ENCODE measurements at places on chromosomes 3 and 15.

GRCh38 chr3:17674082-17674686 lies 68.2 kb downstream of the TBC1D5 start:
- no peak for DNase-seq

- no peak for DNase-seq
Observed at GRCh38 chr3:95226437-95226836, 1163.6 kb downstream of the NSUN3 start.

DNA sequence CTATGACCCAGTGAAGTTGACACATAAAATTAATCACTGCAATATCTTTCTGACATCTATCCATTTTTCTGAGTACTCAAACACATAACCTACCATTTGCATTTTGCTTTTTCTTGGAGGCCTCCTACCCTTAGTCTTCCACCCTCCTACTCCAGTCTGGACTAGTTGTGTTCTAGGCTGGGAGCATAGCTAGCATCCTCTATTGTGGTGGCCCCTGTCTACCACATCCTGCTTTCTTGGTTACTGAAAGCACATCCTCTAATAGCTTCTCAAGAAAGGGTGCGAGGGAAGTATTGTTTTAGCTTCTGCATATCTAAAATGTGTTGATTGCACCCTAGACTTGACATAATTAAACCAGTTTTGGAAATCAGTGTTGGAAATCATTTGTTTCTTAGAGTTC lies 176.5 kb downstream of the THSD4 start:
- DNase-seq: no peak

GRCh38 chr15:29044503-29044901 lies 158.7 kb downstream of the APBA2 start:
- DNase-seq: no peak

- no peak for DNase-seq
Observed at GRCh38 chr15:65344914-65345275, 32.9 kb downstream of the IGDCC3 start.

DNA sequence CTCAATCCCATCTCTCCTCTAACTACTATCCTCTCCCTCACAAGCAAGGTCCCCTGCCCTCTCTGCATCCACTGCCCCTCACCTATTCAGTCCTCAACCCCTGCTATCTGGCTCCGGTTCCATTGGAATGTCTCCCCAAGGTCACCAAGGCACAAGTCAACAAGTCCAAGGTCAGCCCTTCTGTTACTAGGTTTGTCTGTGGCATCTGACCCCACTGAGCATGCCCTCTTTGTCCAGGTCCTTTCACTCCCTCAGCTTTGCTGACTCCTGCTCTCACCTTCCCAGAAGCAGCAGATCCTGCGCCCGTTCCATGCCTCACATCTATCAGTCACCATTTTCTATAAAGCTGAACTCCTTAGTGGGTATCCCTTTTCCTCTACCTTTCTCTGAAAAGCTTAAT lies 8.3 kb upstream of the SEMA7A start:
- DNase-seq: no peak

DNA sequence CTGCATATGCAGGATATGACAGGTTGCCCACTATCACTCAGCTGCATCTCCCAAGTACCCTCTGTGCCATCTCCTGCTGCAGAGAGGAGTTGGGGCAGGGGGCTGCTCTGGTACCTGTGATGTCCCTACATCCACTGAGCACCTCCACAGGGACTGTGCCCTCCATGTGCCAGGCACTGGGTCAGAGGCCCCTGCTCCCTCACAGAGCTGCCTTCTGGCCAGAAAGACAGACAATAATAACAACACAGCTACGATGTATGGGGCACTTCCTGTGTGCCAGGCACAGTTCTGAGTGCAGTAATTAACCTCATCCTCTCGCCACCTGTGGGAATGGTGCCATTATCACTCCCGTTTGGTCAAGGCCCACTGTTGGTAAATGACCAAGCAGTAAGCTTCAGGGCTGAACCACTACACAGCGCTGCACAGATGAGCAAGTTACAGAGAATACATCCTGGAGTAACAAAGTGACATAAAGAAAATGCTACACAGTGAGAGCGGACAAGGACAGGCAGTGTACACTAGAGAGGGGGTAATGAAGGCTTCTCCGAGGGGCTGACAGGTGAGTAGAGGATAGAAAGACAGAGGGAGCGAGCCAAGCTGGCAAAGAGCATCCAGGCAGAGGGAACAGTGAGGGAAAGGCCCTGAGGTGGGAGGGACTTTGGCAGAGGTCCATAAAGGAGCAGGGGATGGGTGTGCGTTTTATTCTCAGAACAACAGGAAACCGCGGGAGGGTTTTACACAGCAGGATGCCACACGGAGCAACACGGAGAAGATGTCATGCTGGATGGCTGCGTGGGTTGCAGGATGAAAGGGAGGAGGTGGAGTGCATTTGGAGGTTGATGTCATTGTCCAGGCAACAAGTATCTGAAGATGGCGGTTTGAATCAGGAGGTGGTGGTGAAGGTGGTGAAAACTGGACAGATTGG lies 13.6 kb downstream of the WNT7A start:
- no peak for DNase-seq

- no peak for DNase-seq
Observed at GRCh38 chr15:67384761-67385160, 130.2 kb downstream of the IQCH start.

DNA sequence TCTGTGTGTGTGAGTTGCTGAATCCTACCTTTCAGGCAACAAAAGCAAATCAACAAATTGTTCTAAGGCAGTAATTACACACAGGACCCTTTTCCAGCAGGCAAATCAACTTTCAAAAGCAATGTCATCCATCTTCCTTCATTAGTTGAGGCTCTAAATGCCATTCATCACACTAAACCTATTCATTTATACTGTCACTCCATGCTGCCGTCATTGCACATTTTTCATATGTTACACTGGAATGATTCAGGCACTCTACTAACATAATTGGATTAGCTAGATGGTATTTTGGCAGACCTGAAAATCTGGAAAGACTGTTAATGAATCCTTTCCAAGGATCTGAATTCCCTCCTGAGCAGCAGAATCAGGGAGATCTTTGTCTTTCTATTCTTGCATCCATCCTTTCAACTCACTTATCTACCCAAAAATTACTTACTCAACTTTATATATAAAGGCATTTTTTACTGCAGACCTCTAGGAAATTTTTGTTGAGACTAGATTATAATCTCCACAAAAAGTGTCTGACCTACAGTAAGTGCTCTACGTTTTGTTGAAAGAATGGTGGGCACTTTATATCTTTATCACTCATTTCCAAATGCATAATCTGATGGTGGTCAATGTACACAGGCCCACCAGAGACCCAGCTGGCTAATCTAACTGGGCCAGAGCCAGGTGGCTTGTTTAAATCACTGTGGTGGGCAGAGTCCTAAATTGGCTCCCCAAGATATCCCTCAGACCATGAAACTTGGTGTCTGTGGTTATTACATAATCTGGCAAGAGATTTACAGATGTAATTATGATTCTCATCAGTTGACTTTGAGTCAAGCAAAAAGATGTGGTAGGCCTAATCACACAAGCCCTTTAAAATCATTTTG lies 25.0 kb downstream of the MIX23 start:
- no peak for DNase-seq

- no peak for DNase-seq
Observed at GRCh38 chr3:114694251-114694650, 400.4 kb downstream of the TIGIT start.

DNA sequence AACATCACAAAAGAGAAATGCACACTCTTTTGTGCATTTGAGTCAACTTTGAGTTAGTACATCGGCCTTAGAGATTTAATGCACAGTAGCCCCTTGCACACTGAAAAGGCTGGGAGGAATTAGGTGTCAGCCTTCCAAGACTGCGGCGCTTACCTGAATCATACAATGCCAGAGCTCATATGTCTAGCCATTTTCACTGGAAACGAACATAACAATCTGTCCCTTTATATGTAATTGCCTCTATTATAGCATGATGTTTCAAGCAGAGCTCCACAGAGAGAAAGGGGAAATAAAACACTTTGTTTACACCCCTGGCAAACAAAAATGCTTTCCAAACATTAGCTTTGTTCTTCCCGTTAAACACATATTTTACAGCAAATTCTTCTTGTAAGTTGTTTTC lies 315.7 kb upstream of the SLCO3A1 start:
- no peak for DNase-seq

- DNase-seq: no peak
Observed at GRCh38 chr3:18766974-18767373, 341.8 kb upstream of the SATB1 start.

GRCh38 chr3:123833398-123833785 lies 50.7 kb downstream of the MYLK start:
- DNase-seq: no peak

GRCh38 chr3:25957026-25957425 lies 167.1 kb downstream of the OXSM start:
- no peak for DNase-seq

DNA sequence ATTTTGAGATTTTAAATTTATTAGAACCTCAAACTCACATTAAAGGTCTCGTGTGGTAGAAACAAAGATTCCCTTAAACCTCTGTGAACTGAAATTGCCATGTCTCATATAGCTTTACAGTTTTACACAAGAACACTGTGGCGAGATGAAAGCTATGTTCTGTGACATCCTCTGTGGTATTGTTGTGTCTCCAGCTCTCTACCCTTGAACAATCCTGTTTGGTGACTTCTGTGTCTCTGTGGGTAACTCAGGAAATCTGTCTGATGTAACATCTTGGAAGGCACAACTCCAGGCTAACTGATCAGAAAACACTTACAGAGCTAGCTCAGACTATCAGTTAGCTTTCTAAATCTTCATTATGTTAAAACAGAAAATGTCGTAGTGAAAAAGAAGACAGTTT lies 318.8 kb upstream of the GBE1 start:
- DNase-seq: no peak

DNA sequence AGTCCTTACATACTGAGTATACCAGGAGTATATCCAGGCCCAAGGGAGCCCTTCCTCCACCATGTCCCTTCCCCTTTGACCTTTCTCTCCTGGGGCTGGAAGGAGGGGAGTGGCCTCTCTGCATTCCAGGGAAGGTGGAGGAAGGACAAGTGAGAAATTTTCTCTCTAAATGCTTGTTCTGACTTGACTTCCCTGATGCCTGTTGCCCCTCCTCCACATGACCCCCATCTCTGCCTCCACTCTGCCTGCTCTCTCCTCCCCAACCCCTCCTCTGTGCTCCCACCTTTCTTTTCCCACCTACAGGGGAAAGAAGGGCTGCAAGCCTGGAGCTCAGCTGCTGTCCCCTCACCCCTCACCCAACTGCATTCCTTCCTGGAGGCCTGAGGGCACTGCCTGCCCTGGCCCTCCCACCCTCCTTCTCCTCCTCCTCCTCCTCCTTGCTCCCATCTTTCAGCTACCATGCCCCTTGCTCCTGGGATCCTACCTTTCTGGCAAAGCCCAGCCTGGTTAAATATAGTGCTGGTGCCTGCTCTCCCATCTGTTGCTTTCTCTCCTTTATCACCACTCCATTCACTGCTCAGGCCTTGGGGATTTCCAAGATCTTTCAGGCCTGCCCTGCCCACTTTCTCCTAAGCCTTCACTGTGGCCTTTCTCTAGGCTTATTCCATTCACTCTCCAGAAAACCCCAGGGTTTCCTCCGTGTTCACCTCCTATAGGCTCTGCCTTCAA lies 8.5 kb upstream of the DAG1 start:
- DNase-seq: no peak

DNA sequence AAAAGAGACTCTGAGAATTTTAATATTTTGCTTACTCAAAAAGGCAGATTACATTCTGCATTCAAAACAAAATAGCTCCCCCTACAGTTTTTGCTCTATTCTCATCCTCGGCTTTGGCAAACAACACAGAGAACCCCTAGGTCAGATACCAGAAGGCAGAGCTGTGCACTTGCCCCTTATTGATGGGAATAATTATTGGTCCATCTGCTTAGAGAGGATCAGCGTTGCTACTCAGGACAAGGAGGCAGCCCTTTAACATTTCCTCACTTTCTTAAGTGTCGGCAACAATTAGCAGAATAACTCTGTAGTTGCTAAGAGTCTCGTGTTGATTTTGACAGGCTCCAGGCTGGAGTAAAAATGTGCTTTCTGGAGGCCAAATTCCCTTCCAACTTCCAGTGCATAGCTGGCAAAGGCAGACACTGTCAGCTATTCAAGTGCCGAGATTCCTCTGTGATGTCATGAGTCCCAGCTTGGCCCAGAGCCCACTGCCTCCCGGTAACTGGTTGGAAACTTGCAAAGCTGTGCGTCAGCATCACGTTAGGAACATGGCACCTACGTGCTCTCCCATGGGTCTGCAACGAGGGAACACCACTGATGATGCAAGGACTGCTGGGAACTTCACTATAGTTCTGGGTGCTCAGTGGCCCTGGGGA lies 482.7 kb upstream of the ADAMTS9 start:
- DNase-seq: no peak

- DNase-seq: no peak
Observed at GRCh38 chr3:32355751-32356291, 35.8 kb upstream of the CMTM7 start.

DNA sequence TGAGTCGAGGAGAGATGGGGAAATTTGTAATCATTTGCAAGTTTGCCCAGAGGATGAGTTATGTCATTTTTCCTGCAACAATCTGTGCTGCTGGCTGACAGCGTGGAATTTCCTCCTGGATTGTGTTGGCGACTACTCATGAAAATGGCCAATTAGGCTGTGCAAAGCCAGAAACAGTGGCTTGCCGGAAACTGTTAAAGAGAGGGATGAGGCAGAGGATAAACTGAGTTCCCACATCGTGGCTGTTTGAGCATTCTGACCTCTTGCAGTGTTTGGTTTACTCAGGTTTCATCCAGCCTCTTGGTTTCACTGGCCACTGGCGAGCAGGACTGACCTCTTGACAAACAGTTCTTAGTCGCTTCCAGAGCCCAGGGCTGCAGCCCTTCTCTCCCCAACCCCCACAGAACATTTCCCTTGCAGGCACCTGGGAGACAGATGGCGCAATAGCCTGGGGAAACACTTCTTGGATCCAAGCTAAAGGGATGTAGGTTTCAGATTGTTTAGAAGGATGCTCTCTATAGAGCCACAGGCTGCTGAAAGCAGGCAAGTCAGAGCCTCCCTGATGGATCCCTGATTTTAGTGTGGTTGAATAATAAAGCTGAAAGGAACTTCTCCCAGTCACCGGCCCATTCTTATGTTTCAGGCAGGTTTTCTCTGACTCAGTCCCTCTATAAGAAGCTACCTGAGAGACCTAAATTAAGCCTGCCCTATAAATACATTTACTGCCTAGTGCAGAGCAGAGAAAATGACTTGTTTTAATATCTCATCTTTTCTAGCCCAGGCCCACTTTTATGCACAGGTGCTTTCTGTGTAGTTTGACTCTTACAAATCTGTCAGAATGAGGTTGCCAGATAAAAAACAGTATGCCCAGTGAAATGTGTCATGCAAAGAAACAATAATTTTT lies 92.8 kb upstream of the UBE2E1 start:
- DNase-seq: no peak

- no peak for DNase-seq
Observed at GRCh38 chr3:50515565-50516439, 12.4 kb upstream of the CACNA2D2 start.

GRCh38 chr3:120418446-120418845 lies 32.3 kb downstream of the FSTL1 start:
- no peak for DNase-seq

DNA sequence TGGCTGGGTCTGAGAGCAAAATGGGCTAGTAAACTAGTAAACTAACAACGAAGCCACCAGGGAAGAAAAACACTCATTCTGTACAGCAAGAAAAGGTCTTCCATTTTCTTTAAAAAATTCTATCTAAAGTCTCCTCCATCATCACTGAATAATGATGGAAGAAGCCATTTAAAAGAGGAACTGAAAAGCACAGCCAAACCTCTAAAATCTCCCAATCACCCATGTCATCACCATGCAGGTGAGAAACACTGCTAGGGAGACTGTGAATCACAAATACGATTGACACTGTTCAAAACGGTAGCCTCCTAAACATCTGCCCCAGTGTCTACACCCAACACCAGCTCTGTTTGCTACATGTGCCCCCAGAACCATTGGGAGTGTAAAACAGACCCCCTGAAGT lies 140.4 kb downstream of the RORA start:
- no peak for DNase-seq

Measured in stimulated activated CD8-positive, alpha-beta memory T cell treated with anti-CD3 and anti-CD28 coated beads, Interleukin-4, amount 100 ng/mL, for 24 hours (primary cell).